ENCODE measurements at places on chromosomes 3 and 15.

DNA sequence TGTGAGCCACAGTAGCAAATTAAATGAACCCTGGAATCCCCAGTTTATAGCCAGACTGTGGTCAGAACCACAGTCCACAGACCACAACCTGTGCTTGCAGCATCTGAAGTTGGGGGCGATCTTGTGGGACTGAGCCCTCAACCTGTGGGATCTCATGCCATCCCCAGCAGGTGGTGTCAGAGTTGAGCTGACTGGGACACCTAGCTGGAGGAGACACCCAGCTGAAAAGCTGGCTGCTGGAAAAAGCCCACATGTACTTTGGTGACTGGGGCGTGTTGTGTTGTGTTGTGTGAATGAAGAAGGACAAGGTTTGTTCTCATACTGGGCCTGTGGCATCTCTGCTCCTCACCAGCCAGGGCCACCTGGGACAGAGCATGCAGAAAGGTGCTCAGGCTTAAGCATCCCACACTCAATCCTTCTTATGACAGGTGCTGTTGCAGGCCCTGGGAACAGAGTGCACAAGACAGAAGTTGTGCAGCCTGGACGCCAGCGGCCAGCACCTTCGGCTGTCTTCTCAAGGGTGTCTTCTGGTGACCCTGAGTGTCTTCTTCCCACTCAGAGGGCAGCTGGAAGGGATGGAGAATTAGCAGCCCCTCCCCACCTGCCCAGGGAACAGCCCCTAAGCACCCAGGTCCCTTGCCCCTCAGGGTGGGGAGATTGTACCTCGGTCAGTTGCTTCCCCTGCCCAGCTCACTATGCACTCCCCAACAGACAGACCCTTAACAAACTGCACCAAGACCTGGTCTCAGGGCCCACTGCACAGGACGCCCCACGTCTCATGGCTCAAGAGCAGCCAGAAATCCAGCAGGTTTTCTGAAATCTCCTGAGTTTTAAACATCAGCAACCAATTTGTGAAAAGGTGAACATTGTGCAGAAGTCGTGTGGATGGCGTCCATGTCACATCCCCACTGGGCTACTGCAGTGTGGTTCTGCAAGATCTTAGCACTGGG lies 2.2 kb upstream of the UROC1 start:
- no peak for DNase-seq

DNA sequence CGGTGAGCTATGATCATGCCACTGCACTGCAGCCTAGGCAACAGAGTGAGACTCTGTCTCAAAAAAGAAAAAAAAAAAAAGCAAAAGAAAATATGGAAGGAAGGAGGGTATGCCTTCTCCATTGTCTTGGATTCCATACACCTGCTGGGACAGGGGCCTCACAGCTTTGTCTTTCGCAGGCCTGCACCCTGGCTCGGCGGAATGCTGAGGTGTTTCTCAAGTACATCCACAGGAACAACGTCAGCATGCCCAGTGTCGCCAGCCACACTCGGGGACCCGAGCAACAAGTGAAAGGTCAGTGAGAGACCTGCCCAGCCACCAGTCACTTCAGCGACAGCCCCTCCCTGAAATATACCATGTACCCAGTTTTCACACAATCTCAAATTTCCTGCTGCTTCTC lies 288.5 kb upstream of the UMPS start:
- no peak for DNase-seq

GRCh38 chr15:73930371-73930770 lies 4.1 kb downstream of the LOXL1 start:
- no peak for DNase-seq

- no peak for DNase-seq
Observed at GRCh38 chr3:135970506-135971116, 5.1 kb downstream of the PPP2R3A start.

DNA sequence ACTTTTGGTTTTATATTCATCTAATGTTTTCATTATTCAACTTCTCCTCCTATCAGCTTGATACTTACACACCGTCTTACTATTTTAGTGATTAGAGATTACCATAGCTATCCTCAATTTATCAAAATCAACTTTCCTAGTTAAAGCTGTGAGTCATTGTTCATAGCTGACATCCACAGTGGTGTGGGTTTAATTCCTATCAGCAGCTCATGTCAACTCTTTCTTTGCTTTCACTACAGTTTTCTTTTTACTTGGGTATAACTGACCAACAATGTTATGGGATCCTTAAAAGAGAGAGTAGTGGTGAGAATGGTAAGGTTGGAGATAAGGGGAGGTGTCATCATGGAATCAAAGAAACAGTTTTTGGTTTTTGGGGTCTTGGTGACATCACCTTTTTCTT lies 112.7 kb downstream of the NFKBIZ start:
- DNase-seq: no peak

DNA sequence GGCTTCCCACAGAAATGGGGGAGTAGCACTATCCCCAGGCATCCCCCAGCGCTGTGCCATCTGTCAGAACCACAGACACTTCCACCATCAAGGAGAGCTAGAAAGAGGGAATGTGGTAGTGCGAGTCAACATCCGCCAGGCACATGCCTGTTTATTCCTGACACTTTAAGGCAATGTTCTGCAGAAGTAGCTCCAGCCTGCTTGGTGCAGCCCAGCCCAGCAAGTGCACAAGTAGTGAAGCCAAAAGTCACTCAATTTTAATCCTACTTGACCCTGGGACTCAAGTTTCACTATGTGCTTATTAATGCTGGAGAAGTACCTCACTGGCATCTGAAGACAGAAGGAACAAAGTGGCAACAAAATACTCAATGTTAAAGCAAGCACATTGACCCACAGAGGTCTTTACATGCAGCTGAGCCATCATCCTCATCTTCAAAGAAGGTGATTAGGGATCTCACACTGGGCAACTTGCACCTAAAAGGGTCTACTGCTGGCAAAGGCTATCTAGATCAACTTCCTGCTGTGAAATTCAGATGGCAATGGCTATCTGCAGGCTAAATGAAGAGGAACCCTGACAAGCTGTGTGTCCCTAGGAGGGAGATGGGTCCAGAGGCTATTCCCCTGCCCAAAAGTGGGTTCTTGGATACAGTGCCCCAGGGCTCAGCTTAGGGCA lies 61.4 kb upstream of the CLDN18 start:
- no peak for DNase-seq

DNA sequence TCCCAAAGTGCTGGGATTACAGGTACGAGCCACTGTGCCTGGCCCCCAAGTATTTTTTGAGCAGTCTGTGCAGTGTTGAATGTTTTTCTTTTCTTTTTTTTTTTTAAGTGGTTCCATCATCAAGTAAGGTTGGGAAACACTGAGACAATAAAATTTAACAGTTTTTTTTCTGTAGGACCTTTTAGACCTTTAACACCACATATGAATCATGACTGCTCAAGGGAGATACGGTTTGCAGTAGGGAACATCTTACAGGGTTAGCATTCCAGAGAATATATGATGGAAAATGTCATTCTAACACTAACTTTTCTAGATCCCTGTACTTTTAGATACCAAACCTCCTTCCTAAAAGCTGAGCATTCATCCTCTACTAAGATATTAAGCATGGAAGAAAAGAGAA lies 41.7 kb downstream of the SNX4 start:
- no peak for DNase-seq

DNA sequence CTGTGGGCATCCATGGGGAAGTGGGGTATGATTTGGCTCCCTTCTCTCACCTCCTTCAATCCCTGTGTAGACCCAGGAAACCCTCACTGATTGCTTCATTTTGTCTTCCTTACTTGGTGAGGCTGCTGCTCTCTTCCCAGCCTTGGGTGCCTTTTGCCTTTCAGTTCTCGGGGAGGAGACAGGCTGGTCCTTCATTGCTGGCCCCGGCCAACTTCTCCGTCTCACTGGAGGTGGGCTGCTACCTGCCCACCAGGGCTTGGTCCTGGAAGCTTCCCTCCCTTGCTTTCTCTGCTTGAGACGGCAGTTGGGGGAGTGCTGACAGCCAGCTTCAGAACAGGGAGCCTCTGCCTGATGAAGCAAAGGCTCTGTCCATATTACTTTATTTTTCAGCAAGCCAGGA lies 4.7 kb downstream of the FOXL2 start:
- no peak for DNase-seq

DNA sequence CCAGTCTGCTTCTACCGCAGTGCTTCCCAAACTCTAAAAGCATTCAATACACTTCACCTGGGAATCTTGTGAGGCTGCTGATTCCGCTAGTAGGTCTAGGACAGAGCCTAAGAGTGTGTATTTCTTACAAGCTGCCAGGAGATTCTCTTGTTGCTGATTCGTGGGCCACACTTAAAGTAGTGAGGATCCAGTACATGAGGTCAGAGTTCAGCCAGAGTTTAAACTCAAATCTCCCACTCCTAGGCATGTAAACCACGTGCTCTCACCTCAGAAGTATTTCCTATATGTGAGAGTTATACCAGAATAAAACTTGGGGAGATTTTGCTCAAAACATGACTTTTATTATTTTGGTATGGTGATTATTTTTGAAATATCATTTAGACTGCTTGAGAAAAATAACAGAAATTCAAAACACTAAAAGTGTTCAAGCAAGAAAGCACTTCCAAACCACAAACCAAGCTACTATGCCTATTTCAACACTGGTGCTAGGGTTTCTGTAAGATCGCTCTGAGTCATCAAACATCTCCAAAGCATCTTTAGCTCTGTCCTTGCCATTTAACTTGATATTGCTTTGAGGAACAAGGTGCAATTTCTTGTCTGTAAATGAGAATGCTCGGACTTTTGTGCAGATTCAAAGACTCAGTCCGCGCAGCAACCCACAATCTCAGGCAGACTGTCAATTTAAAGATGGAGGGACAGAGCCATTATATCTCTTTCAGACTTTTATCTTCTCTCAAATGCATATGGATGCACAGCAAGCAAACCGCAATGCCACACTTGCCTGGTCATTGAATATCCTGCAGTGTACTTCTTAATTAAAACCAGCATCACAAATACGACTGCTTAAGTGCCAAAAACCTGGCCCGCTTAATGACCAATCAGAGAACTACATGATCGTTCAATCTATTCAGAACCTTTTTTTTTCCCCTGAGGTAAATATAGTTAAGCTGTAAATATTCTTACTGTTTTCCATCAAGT lies 59.8 kb downstream of the AGTR1 start:
- no peak for DNase-seq

DNA sequence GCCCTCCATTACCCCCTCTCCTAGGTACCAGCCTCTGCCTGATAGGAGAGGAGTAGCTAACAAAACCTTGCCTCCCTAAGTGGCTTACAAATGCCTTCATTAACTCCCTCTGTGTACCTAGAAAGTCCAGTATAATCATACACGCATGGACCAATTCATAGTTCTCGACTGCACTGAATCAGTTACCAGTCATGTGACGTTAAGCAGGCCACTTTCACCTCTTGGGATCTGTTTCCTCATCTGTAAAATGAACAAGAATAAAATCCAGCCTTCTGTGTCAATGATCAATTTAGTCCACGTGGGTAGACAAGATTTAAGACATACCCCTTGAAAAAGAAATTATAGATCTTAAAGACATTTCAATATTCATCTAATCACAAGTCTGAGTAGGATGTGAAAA lies 72.2 kb downstream of the TRIM69 start:
- DNase-seq: no peak

DNA sequence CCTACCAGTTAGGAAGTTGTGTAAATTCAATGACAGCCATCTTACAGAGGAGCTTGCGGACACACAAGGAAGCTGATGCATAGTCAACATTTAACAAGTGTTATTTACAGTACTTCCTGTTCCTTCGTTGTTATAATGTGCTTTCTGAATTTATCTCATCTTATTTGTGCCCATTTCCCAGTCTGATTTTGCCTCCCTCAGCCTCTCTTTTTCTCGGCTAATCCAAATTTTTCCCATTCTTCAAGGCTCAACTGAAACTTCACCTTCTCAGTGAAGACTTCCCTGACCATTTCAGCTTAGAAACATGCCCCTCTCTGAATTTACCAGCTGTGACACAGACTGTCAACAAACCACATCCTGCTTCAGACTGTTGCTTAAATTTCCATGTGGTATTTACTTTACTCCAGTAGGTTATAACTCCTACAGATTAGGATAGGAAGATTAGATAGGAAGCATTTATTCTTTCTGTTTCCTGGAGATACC lies 55.7 kb upstream of the CP start:
- DNase-seq: no peak

GRCh38 chr15:47551079-47551478 lies 166.2 kb upstream of the SEMA6D start:
- no peak for DNase-seq

GRCh38 chr3:32432045-32432710 lies 40.5 kb downstream of the CMTM7 start:
- no peak for DNase-seq

DNA sequence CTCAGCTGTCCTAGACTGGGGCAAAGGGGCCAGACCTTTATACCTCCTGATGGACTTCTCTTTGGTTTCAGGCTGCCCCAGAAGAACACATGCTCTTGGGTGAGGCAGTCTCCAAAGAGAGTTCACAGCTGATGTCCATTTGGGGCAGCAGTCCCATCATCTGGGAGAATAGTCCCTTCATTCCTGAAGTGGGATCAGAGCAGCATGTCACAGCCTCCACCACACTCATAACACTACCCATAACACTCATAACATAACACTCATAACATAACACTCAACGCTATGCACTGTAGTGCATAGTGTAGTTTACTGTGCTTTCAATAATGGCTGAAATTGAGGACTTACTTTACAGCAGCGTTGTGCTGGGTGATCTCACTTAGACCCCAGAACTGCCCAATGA lies 36.7 kb upstream of the PLCL2 start:
- no peak for DNase-seq

DNA sequence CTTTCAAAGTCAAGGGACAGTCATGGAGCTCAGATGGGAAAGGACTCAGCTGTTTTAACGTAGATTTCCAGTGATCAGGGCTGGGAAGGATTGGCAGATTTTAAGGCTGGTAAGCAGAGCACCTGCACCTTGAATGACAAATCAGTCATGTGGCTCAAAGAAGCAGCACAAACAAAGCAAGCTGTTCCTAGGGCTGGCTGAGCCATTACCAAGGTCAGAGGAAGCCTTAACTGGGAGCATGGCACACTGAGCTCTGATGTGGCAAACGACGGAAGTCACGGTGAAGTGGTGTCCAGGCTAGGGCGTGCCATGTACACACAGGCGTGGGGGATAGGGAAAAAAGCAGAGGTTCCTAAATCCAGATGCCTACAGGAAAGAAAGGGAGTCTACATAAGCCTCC lies 84.6 kb upstream of the PFN2 start:
- no peak for DNase-seq

- DNase-seq: peak; percentile 89
Observed at GRCh38 chr3:14651440-14652251, at the start of gene CCDC174. Gene CCDC174, plus strand, starts transcription at chr3:14651762. Its CDS starts 75 bp downstream, at chr3:14651837.

DNA sequence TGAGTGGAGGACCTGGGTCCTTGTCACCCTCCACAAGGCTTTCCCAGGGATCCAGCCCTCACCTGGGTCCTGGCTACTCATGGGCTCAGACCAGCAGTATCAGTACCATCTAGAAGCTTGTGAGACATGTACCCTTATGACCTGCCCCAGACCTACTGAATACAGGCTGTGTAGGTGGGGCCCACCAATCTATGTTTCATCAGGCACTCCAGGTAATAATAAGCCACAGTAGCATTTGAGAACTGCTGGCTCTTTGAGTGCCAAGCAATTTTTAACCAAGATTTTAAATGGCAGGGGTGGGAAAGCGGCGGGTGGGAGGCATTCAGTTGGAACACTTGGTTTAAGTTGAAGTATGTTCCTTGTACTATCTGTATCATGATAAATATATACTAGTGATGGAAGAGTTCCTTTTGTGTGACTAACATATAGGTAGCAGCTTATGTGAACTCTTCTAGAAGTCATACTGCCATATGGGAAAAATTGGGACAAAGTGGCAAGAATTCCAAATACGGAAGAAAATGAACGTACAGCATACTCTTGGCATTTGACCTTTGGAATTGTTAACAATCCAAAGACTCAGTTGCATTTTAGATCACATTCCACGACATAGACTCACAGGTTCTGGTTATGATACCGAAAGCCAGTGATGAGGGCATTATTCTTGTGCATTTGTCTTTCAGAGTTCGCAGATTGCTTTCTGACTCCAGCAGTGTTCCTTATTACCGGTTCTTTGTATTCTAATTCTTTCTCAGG lies 190.4 kb downstream of the GHSR start:
- no peak for DNase-seq

All from stimulated activated CD4-positive, alpha-beta T cell treated with anti-CD3 and anti-CD28 coated beads, TNF-alpha, amount 100 ng/mL, for 1 hour (primary cell).